Kidney glomerular epithelial cell (primary cell): ENCODE measurements at places on chromosomes 11 and 22.
A peak's percentile ranks its signal among the peaks of the same experiment; 100 is the strongest.

DNA sequence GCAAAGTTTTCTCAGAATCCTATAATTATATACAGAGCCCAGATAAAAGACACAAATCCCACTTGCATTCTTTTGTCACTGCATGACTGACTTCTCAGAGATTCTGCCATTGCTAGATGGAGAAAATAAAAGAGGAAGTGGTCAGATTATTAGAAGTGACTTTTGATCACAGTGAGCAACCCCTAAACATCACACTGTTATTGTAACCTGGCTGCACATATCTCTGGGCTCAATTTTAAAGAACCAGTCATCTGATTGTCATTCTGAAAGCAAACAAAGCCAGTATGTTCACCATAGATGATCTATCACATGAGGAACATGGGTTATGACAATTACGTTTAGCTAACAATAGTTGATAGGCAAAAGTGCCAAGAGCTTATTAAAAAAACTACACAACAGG lies 47.8 kb downstream of the COPB1 start:
- no peak for DNase-seq

DNA sequence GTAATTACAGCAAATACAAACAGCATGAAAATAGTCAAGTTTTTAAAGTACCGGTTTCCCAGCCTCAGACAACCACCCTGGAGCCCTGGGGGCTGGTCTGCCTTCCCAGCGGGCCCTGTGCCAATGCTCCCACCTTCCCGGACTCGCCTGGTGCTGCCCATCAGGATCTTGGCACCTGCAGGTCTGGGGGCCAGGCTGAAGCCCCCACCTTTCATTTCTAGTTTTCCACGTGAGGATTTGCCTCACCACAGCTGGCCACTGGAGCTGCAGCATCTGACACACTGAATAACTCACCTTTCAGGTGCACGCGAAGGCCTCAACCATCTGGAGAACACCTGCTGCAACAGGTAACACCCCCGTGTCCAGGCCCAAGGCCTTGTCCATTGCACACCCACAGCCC lies 108.7 kb upstream of the THY1 start:
- no peak for DNase-seq

DNA sequence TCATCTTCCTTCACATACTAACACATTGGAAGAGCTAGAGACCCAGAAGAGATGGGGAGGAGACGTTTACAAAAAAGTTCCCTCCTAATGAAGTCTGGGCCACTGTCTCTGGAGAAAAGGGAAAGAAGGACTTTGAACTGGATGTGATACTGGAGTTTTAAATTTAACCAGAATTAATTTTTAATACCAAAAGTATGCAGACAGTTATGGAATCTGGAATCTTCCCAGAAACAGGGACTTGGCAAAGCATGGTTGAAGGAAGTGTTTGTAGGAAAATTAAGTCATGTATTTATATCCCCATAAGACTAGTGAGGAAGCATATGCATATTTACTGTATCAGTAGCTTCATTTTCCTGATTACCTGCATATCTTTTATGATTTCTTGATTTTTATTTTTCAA lies 215.5 kb downstream of the TTC28 start:
- DNase-seq, result no peak

DNA sequence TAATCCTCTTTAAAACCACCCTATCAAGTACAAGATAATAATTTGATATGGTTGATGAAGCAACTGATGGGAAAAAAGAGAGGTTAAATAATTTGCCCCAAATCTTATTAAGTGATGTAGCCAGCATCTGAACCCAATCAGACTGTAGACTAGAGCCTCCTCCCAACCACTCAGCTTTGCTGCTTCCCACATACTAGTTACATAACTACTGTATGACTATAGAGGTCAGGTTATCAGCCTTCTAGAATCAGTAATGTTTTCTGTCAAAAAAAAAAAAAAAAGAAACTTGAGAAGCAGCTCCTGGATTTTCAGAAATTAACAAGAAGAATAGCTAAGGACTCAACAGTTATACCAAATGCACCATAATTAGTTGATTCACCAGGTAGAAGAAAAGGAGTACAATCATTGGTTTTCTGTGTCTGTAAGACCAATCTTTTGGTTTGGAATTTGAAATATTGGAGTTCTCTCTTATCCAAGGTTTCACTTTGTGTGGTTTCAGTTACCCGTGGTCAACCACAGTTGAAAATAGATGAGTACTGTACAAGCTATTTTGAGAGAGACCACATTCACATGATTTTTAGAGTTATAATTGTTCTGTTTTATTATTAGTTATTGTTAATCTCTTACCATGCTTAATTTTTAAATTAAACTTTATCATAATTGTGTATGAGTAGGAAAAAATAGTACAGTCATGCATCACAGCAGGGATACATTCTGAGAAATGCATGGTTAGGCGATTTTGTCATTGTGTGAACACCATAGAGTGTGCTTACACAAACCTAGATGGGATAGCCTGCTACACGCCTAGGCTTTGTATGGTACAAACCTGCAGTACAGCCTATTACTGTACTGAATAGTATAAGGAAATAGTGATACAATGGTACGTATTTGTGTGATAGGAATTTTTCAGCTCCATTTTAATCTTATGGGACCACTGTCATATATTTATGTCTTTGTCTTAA lies 72.2 kb downstream of the PDHX start:
- DNase-seq, result peak; percentile 12

- DNase-seq, result no peak
Observed at GRCh38 chr11:67022961-67023956, at the start of gene SYT12. Gene SYT12 (plus strand): TSS chr11:67023134. CDS start chr11:67030145, 7,011 bp downstream.

DNA sequence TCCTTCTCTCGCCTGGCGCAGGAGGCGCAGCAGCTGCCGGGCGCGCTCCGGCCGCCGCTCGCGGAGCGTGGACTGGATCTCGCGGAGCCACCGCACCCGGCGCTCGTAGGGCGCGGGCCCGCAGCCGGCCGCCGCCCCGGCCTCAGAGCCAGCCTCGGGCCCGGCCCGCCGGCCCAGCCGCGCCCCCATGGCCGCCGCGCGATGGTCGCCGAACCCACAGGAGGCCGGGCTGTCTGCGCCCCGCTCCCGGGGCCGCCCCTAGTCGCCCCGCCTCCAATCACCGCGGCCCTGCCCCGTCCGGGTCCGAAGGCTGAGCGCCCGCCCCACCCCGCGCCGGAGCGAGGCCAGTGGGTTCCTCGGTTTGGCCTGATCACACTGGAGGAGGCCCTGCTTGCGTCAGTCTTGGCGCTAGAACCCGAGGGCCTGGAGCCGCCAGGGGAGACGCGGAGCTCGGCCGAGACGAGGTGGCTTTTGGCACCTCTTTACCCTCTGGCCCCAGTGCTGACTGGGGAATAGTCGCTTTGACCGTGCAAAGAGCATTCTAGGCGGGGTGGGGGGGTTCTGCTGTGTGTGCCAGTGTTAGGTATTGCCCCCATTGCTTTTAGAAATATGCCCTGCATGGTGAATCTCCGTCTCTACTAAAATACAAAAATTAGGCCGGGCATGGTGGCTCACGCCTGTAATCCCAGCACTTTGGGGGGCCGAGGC lies at the start of gene LRRC75B:
Gene LRRC75B (minus strand): TSS at position 223 of the 708 bp plus-strand sequence. CDS start 34 bp downstream, at position 189.
- peak; percentile 30 for DNase-seq

DNA sequence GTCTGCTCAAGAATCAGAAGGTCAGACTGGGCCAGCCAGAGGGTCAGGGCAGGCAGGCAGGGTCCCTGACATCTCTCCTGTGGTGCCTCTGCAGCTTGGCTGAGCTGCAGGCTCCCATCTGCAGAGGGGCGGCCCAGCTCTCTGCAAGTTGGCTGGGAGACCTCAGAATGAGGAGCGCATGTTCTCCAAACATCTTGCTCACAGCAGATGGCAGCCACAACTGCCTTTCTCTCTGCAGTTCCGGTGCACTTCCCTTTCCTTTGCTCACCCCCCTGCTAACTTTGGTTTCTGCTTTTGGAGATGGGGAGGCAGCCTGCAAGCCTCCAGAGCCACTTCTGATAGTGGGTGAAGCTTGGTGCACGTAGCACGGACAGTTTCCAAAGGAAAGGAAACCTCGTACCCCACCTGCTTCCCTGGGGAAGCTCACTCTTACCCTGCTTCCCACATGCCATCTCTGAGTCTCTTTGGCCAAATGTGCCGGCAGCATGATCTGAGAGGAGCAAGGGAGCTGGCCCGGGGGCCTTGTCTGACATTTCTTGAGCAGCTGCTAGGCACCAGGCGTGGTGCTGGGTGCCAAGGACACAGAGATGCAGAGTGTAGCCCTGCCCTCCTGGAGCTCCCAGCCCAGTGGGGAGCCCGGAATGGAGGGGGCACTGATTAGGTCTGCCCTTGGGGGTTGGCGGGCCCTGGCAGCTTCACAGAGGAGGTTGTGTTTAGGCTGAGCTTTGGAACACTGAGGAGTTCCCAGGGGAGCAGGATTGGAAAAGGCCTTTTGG lies 18.2 kb downstream of the DAGLA start:
- DNase-seq, result no peak

- no peak for DNase-seq
Observed at GRCh38 chr11:130470832-130471706, 22.6 kb downstream of the ADAMTS15 start.

DNA sequence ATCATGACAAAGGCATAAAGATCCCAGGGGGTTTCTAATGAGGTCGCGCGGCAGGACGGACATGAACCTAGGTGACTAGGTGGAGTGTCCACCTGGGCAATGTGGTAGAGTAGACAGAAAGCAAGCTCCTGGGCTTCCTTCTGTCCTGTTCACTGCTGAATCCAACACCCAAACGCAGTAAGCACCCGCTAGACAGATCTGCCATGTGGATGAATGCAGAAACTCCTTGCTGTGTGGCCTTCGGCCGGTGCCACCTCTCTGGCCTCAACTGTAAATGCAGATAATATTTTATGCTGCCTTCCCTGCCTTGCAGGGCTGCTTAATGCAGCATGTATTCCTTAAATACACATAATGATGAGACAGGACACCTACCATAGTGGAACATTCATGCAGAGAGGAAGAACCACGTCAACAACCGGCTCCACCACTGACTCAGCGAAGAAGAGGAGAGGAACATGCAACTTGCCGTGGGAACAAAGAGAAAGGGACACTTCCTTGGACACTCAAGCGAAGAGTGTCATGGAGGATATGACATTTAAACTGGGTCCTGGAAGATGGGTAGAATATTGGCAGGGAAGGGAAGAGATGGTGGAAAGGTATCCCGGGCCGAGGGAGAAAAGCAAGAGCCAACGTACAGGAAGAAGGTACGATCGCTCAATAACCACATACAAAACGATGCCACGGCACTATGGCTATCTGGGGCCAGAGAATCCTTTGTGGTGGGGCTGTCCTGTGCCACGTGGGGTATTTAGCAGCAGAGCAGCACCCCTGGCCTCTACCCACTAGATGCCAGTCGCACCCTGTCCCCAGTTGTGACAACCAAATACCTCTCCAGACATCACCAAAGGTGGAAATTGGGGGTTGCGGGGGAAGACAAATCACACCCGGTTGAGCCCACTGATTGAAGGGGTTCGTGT lies 30.8 kb downstream of the MYH9 start:
- DNase-seq, result no peak
